ENCODE measurements at places on chromosomes 7 and 10.
A peak's percentile ranks its signal among the peaks of the same experiment; 100 is the strongest.

GRCh38 chr10:133257489-133258065 lies 19.1 kb downstream of the ADAM8 start:
- no peak for DNase-seq

DNA sequence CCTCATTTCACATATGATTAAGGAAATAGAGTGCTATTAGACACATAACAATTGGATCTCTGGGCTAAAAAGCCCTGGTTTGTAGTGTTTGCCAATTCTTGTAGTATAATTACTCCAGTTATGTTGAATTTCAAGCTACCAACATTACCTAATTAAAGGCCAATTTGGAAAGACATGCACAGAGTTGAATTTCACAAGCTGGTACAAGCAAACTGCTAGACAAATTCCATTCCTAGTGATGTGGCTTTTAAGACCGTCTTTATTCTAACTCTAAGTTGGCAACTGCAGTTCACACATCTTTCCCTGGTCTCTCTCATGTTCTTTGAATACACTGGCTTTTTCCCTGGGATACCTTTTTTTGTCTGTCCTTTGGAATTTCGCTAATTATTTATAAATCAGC lies 384.1 kb upstream of the CNTNAP2 start:
- no peak for DNase-seq

DNA sequence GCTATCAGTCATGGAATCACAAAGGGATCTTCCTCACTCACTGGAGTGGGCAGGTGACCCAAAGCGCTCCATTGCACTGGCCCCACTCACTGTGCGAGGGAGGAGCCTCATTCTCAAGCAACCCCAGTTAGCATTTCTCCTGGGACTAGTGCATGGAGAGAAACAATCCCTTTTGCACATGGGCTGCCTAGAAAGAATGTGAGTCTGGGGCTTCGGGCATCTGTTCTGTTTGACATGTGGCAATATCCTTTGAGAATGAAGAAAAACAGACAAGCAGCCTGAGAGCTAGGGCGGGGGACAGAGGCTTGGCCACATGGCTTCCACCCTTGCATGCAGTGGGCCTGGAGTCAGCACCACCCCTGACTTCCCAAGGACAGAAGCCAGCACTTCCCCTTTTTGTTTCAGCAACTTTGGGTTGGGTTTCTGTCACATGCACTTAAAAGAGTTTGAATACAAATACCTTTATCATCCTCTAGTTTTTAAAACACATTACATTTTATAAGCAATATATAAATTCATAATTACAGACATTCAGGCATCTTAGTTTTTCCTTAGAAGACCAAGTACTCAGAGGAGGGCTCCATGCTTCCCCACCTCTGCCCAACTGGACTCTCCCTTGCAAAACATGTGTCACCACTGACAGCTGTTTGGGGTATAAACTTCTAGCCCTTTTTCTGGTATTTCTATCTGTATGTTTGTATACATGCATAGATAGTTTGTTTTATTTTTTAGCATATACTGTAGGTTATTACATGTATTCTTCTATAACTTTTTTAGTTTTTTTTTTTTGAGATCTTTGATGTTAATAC lies 73.8 kb downstream of the RBM20 start:
- no peak for DNase-seq

DNA sequence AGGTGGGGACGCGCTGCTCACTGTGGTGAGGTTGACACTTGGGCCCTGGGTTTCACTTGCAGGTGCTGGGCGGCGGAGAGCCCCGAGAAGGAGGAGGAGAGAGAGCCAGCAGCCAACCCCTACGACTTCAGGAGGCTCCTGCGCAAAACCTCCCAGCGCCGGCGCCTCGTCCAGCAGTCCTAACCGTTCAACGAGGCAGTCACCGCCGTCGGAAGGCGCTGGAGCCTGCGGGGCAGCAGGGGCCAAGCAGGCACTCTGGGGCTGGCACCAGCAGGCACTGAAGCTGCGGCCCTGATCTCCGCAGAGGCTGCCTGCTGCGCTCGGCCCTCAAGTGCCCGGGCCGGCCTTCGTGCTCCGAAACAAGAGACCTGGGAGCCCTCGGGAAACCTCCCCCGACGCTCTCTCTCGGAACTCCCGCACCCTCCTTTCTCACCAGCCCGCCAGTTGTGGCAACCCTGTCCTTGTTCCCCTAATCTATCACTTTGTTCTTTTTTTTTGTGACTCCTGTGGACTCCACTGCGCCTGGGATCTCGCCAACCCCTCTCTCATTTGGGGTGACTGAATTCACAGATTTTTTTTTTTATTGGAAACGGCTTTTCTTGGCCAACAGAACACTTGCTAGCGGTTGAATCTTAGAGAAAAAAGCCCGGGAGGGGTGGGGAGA lies 4.7 kb upstream of the GAD2 start:
- no peak for DNase-seq

- no peak for DNase-seq
Measured at GRCh38 chr7:126210707-126211106, 1042.0 kb downstream of the GRM8 start.

GRCh38 chr7:141575654-141576448 lies 24.6 kb downstream of the AGK start:
- DNase-seq: no peak

GRCh38 chr7:93559639-93560491 lies 14.7 kb downstream of the CALCR start:
- no peak for DNase-seq

DNA sequence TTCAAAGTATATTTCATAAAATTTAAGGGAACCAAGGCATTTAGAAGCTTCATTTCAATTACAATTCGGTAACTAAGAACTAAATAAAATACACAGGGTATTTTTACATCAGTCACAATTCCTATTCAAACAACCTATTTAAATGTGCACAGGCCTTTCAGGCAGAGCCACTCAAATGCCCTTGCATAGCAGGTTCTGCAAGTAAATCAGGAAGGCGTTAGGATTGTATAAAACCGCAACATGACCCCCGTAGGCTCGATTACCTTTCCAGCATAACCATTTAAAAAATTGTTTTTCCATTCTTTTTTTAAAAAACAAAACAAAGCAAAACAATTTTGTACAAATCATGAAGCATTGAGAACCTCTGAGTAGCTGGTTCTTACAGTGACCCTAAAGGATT lies 289.9 kb upstream of the SP8 start:
- no peak for DNase-seq

DNA sequence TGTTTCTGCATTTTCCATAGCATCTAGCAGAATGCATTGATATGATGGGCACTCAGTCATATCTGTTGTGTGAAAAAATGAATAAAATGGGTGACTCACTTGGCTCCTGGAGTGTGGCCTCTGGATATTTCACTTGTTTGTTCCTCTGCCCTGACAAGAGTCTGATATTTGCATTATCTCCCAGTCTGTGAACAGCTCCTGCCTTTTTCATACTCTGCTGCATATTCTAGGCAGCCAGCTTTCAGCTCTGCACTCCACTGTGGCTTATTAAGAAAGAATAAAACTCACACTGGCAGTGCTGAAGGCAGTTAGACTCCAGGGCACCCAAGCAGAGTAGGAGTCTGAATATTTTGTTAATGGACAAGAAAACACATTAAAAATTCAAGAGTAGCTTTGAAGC lies 623.9 kb downstream of the SORCS1 start:
- DNase-seq: no peak

- DNase-seq: no peak
Measured at GRCh38 chr7:139648941-139649425, 125.5 kb downstream of the CLEC2L start.

DNA sequence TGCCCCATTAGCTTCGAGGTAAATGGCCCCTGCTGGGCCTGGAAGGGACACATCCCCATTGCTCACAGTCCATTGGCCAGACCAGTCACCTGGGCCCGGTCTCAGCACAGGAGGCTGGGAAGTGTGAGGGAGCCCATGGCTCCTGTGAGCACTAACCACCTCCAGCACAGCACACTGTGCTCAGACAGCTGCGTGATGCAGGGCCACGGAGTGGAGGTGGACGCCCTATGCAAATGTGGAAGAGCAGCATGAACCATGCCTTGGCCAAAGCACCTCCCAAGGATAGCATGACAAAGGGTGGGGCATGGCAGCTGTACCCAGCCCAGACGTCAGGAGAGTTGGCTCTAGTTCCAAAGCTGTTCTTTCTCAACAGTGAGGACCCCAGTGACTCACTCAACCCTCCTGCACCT lies 120.1 kb upstream of the ZMIZ1 start:
- DNase-seq: no peak

GRCh38 chr7:116876664-116877442 lies 14.5 kb downstream of the CAPZA2 start:
- no peak for DNase-seq

DNA sequence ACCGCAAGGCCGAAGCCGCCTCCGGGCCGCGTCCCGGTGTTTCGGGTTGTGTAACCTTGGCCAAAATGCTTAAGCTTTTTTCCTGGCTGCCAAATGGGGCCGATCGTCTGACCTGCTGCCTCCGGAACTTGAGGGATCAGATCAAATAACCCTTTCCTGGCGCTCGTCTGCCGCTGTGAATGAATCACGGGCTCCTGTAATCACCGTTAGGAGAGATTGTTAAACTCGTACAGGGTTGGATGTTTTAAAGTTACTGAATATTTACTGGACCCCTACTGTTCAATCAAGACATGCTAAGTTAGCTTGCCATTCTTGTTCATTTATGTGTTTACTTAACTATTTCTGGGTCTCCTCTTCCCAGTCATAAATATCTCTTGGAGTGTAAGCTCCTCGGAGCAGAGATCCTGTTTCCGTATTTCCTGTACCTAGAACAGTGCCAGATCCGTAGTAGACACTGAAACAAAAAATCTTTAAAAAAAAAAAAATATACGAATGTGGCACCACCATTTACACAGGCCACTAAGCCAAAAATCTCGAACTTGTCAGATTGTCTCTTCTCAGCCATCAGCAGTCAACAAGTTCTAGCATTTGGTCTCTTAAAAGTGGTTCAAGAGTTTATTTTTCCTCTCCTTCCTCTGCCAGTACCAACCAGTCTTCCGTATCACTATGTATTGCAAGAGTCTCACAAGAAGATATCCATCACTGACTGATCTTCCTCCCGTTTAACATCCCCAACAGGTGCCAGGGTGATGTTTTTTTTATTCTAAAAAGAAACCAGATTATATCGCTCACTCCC lies 650 bp upstream of the TM9SF3 start:
- no peak for DNase-seq

DNA sequence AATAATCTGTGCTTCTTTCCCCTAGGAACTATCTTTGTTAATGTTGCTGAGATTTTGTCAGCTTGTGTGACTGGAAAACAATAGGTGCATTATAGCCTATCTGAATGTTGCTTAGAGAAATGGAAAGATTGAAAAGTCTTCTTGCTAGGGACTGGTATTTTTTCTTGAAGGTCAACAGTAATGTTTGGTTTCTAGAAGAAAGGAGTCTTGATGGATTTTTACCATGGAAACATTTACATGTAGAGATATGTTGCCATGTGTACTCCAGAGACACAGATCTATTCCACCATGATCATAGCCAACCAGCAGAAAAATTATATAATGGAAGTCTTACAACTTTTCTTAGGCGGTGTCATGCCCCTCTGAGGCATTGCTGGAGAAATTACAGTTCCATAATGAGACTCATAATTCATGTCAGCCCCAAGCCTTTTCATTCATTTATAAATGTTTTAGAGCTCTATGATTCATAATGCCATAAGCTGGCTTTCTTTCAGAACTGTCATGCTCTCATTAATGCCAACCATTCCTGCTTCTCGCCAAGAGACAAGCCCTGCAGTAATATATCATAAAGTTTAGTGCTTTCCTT lies 175.1 kb upstream of the PTPRZ1 start:
- DNase-seq: no peak

GRCh38 chr10:110506448-110506847 lies 8.7 kb downstream of the DUSP5 start:
- no peak for DNase-seq

DNA sequence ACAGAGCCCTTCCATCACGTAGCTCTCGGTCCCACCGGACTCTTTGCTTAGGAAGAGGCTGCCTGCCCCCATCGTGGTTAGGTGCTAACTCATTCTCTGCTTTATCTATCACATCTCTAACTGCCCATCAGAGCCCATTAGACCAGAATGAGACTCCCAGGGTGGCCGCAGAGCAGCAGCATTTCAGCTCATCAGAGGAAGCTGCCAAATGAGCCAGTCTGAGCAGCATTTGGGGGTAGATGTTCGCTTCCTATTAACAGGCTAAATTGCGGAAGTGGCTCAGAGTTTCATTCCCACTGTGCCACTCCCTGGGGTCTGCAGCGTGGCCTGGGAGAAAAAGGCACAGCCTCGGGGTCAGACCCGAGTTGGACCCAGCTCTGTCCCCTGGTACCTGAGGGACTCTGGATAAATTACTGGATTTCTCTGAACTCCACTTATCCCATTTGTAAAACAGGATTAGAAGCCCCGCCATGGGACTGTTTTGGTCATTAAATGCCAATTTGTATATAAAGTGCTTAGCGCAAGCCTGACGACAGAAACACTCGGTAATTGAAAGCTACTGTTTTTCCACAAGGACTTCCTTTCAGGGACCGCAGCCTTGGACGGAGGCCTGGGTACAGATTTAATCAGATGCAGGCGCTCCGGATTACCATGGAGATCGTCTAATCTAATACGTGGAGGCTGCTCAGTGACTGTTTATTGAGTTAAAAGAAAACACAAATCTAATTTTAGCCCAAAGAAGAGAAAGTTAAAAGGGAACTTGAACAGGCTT lies 73.8 kb upstream of the PRLHR start:
- DNase-seq: peak; percentile 12

All from AG04449 (cell line).